Neural crest cell (in vitro differentiated cells): ENCODE measurements at places on chromosomes 5 and 9. TPM values are rescaled to one million over a fixed set of nuclear protein-coding genes. Genes with fewer than 3 reads are reported as not detected.

GRCh38 chr5:134879456-134879855 is 5.3 kb downstream of the TXNDC15 start:
- no peaks in the 10 kb centered on the region for H3K27me3 ChIP-seq
- H3K36me3 ChIP-seq, result peaks cover 8% of the 10 kb centered on the region
- H3K4me3 ChIP-seq, result peak overlapping the region; percentile 56
- no peak for DNase-seq
- H3K4me1 ChIP-seq, result peaks cover 29% of the 10 kb centered on the region

DNA sequence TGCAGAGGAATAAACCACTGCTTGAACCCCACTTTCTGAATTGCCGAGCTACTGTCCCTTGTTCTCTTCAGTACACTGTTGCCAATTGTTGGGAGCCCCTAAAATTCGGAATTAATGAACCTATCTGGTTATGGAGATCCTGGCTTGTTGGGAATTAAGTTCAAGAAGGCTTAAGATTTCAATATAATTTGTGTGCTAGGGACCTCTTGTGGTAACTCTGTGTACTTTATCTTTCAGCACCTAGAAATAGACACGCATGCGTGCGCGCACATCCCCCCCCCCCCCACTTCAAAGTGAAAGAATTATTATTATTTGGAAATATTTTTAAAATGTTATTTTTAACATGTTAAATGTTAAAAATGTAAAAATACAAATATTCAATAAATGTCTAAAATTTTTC is 53.3 kb upstream of the FAM169A start:
- no peaks in the 10 kb centered on the region for H3K36me3 ChIP-seq
- H3K4me3 ChIP-seq, result no peak overlapping the region
- H3K4me1 ChIP-seq, result no peaks in the 10 kb centered on the region
- DNase-seq, result no peak
- H3K27ac ChIP-seq, result no peak overlapping the region
- no peaks in the 10 kb centered on the region for H3K27me3 ChIP-seq

DNA sequence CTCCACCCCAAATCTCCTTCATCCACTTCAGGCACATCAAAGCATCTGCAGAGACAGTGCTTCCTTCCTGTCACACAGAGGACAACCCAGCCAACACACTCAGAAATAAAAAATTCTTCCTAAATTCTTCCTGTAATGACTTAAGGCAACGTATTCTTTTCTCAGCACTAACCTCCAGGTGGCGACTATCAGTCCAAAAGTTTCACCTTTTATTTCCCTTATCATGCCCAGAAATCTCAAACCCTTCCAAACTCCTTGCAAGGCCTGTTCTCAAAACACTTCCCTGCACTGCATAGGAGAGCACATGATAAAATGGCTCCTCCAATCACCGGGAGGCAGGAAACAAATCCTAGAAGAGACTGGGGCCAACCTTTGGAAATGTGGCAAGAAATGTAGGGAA is 35.1 kb downstream of the SLIT3 start:
- no peak overlapping the region for H3K4me3 ChIP-seq
- H3K36me3 ChIP-seq, result no peaks in the 10 kb centered on the region
- H3K27me3 ChIP-seq, result peaks cover 11% of the 10 kb centered on the region
- no peaks in the 10 kb centered on the region for H3K4me1 ChIP-seq
- H3K27ac ChIP-seq, result no peak overlapping the region

DNA sequence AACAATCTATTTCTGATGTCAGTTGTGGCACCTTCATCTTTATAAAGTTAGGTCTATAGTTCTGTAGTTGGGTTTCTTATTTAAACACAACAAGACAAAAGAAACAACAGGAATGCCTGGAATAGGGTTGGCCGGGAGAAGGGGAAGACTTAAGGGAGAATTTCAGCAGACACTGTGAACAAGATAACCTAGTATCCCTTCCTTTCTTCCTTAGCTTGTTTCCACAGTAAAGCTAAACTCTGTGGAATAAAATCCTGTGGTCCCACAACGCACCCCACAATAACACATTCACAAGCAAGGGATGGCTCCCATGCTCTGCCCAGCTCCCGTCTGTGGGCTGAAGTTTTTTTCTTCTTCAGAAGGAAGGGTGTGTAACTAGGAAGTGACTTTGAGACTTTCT is 124.9 kb upstream of the SMARCA2 start:
- no peak overlapping the region for H3K4me3 ChIP-seq
- DNase-seq, result no peak
- H3K27ac ChIP-seq, result no peak overlapping the region
- H3K36me3 ChIP-seq, result no peaks in the 10 kb centered on the region
- no peaks in the 10 kb centered on the region for H3K4me1 ChIP-seq

DNA sequence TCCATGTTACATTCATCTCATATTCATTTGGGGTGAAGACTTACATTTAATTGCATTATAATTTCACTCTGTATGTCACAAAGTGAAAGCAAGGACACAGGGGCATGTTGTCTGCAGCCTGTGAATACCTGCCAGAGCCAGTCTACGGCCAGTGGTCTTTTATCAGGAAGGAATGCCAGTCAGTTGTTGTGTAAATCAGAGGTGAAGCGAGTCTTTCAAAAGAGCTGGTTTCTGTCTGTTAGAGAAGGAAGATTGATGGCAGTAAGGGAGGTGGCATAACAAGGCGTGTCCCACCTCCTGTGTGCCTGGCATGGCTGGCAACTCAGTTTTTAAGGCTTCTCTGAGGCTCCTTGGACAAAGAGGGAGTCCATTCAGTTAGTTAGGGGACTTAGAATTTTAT is 18.1 kb upstream of the SYK start:
- no peaks in the 10 kb centered on the region for H3K27me3 ChIP-seq
- H3K36me3 ChIP-seq, result peaks cover 3% of the 10 kb centered on the region
- DNase-seq, result no peak
- H3K27ac ChIP-seq, result no peak overlapping the region
- H3K4me3 ChIP-seq, result no peak overlapping the region

SET gene
- 891 and 930 TPM in 2 replicates for total RNA-seq

PCDHGA9 gene
- total RNA-seq, result 0.72 and 0.86 TPM in 2 replicates

CA9 gene
- total RNA-seq, result 0.45 and 0.63 TPM in 2 replicates
